ENCODE measurements at places on chromosomes 2 and 18. TPM values are rescaled to one million over a fixed set of nuclear protein-coding genes. Genes with fewer than 3 reads are reported as not detected.

DNA sequence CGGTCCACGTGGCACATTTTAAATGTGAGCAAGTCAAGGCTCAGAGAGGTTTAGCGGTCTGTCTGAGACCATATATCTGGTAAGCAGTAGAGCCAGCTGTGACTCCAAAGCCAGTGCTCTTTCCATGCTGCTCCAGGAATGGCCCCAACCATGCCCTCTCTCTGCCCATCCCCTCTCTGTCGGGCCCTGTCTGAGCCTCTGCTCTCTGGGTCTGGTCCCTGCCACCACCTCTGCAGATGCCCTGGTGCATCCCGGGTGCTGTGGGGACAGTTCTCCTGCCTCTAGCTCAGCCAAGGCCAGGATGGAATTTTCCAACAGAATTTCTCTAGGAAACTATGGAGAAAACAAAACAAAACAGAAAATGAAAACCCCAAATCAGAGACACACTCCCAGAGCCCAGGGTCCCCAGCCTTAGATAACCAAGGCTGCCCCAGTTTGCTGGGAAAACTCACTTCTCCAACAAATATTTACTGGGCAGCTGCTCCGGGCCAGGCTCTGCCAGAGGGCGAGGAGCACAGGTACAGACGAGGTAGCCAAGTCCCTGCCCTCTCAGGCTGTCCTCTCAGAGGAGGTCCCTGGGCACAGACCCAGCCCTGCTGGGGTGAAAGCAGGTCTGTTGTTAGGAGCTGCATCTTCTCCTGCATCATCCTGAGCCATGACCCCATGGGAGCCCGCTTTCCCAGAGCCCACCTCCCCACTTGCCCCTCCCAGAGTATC is 9.2 kb downstream of the ADRA2B start:
- peak; percentile 71 for DNase-seq

DNA sequence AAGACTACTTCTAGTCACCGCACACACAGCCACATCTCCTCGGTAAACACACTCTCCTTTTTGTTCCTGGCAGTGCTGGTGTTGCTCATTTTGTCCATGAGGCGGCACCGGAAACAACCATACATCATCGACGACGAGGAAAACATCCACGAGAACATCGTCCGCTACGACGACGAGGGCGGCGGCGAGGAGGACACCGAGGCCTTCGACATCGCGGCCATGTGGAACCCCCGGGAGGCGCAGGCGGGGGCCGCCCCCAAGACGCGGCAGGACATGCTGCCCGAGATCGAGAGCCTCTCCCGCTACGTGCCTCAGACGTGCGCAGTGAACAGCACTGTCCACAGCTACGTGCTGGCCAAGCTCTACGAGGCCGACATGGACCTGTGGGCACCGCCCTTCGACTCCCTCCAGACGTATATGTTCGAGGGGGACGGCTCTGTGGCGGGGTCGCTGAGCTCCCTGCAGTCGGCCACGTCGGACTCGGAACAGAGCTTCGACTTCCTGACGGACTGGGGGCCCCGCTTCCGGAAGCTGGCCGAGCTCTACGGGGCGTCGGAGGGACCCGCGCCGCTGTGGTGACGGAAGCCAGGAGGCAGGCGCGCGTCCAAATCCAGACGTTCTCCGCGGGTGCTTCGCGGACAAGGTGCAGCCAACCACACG is 221.0 kb downstream of the CDH20 start:
- DNase-seq: peak; percentile 77

Gene NPPC
- total RNA-seq: 0.30 TPM

Gene VWA3B
- 0.51 TPM for total RNA-seq

DNA sequence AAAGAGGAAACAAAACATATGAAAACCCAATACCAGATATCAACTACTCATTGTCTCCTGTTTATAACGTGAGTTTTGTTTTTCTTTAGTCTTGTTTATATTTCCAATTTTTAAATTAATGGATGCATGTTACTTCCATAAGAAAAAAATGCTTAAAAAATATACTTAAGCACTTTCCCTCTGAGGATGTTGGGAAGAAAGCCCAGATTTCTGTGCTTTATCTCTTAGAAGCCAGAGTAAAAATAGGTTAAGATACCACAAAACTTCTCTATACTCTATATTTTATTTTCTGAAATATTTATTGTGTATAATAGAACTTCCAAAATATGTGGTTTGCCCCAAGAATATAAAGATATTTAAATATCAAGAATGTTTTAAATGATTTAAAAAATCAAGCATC is 633.9 kb downstream of the STK39 start:
- DNase-seq: no peak

- no peak for DNase-seq
These were observed 58.9 kb downstream of the FAM168B start for GRCh38 chr2:131034122-131035051.

Gene ARMC9
- 3.9 TPM for total RNA-seq

Gene HNMT
- 11.8 TPM for total RNA-seq

DNA sequence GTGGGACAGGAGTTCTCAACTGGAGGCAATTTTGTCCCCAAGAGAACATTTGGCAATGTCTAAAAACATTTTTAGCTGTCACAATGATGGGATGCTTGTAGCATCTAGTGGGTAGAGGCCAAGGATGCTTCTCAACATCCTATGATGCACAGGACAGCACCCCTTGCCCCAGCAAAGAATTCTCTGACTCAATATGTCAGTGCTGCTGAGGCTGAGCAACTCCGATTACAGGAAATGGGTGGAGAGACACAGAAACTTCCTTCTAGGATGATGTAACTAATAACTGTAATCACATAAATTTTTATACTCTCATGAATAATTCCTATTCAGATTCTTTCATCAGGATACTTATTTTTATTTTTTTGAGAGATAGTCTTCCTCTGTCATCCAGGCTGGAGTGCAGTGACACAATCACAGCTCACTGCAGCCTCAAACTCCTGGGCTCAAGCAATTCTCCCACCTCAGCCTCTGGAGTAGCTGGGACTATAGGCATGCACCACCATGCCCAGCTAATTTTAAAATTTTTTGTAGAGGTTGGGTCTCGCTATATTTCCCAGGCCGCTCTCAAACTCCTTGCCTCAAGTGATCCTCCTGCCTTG is 120.3 kb upstream of the ACAA2 start:
- DNase-seq: no peak
